ENCODE measurements at places on chromosomes 13 and 19.

DNA sequence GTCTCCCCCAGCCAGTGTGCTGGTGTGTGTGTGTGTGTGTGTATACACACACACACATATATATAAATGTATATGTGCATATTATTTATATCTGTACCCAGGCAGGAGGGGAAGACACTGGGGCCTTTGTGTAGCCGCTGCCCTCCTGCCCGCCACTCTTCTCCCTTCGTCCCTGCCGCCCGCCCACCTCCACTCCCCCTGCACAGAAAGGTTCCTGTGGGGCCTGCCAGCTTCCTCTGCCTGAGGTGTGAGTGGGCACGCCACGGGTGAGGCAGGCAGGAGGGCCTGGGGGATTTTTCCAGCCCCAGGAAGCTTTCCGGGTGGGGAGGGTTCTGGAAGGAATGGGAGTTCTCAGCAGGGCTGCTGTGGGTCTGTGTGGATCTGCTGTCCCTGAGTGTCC is 6.9 kb downstream of the IRF2BP1 start:
- DNase-seq: no peak

- no peak for DNase-seq
Observed at GRCh38 chr13:75393839-75394520, 88.0 kb downstream of the TBC1D4 start.

- no peak for DNase-seq
Observed at GRCh38 chr19:39845584-39845932, 621 bp downstream of the FBL start.

- no peak for DNase-seq
Observed at GRCh38 chr19:2759965-2760364, 20.1 kb upstream of the SLC39A3 start.

- no peak for DNase-seq
Observed at GRCh38 chr19:36244066-36244465, 29.2 kb downstream of the ZNF146 start.

- no peak for DNase-seq
Observed at GRCh38 chr19:29501816-29502580, 23.8 kb upstream of the VSTM2B start.

DNA sequence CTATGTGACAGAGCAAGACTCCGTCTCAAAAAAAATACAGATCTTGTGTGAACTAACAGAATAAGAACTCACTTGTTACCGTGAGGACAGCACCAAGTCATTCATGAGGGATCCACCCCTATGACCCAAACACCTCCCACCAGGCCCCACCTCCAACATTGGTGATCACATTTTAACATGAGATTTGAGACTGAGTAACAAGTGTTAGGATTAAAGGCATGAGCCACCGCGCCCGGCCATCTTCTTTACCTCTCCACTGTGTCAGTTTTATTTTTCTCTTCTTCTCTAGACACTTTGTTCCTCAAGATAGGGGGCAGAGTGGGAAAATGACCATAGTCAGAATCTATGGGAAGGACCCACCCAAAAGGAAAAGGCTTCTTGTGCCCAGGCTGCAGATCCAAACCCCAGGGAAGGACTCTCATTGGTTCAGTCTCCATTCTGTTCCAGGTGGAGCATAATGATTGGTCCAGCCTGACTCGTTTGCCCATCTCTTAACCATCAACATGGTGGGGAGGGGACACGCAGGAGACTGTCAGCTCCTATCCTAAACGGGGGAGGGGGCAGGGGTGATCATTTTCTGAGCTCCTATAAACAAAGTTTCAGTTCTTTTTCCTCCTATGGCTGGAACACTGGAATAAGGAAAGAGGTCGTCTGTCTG is 1.3 kb upstream of the CALM3 start:
- no peak for DNase-seq

- DNase-seq: no peak
Observed at GRCh38 chr13:102495663-102496062, 93.8 kb upstream of the FGF14 start.

GRCh38 chr13:79530270-79530669 is 49.3 kb downstream of the NDFIP2 start:
- no peak for DNase-seq

DNA sequence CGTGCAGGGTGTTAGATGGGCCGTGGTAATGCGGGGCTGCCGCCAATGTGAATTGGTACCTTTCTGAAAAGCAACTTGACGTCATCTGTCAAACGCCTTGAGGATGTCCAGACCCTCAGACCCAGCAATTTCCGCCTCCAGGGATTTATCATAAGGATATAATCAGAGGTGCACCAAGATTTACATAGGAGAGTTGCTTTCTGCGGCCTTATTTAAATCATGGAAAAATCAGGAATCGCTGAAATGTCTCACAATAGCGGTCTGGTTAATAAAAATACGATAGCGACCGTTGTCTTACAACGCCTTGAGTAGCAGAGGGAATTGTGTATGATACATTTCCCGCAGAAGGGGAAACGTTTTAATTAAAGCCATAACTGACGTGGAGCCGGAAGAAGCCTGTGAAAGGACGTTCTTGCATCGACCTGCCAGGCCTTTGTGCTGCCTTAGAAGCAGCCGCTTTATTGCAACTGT is 32.3 kb upstream of the NDUFS7 start:
- DNase-seq: no peak

- no peak for DNase-seq
Observed at GRCh38 chr19:29260477-29261317, 47.7 kb upstream of the UQCRFS1 start.

- DNase-seq: no peak
Observed at GRCh38 chr13:99553033-99553432, 51.8 kb downstream of the TM9SF2 start.

DNA sequence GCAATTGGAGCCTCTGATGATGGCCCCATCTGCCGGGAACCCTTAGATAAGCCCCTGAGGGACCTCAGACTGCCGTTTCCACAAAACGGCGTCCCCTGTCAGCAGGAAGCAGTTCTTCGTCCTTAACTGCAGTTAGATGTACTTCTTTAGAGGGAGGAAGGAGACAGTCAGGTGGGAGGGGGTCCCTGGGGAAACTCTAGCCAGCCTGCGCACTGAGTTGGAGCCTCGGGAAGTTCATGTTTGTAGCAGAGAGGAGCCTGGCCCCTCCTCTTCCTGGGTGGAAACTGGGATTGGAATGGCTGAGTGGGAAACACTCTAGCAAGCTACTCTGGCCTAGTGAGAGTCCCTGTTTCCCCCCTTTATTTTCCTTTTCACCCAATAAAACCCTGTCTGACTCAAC is 612.4 kb downstream of the PCDH9 start:
- no peak for DNase-seq

- DNase-seq: no peak
Observed at GRCh38 chr19:5002143-5002542, 33.2 kb downstream of the KDM4B start.

GRCh38 chr13:21549633-21550032 is 54.3 kb downstream of the MICU2 start:
- no peak for DNase-seq

- DNase-seq: no peak
Observed at GRCh38 chr13:45833663-45834375, 17.7 kb downstream of the SIAH3 start.

GRCh38 chr19:812049-812746 is 9.6 kb downstream of the PLPPR3 start:
- DNase-seq: no peak

DNA sequence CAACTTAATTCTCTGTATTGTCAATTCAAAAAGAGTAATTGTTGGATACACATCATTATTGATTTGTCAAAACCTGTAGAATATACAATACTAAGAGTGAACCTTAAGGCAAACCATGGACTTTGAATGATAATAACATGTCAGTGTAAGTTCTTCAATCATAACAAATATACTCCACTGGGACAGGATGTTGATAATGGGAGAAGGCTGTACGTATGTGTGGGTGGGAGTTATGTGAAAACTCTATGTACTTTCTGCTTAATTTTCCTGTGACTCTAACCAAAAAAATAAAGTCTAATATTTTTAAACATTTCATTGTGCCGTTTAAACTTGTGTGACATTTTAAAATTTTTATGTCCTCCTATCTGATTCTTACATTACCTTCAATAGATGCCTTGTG is 526.7 kb downstream of the SUCLA2 start:
- DNase-seq: no peak

DNA sequence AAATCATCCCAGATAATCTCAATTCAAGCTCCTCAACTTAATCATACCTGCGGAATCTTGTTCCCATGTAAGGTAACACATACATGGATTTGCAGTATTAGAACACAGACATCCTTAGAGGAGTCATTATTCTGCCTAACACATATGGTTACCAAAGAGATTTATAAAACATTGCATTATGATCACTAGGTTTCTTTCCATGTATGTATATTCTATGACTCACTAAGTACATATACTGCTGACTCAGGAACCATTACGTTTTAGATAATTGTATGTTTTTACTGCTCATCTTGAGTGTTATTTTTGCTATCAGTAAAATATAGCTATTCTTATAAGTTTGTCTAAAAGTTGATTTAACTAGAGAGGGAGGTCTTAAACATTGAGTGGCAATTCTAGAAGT is 182.9 kb downstream of the SLITRK6 start:
- DNase-seq: no peak

DNA sequence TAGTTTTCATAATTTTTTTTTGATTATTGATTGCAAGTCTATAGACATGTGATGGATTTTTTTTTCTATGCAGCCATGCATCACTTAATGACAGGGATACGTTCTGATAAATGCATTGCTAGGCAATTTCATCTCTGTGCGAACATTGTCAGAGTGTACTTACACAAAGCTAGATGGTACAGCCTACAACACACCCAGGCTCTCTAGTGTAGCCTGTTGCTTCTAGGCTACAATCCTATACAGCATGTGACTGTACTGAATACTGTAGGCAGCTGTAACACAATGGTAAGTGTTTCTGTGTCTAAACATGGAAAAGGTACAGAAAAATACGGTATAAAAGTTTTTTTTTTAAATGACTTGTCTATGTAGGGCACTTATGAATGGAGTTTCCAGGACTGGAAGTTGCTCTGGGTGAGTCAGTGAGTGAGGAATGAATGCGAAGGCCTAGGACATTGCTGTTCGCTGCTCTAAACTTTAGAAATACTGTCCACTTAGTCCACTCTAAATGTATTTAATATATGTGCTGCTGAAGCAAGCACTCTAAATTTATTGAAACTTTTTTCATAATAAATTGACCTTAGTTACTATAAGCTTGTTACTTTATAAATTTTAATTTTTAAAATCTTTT is 20.3 kb downstream of the SPATA13 start:
- no peak for DNase-seq

DNA sequence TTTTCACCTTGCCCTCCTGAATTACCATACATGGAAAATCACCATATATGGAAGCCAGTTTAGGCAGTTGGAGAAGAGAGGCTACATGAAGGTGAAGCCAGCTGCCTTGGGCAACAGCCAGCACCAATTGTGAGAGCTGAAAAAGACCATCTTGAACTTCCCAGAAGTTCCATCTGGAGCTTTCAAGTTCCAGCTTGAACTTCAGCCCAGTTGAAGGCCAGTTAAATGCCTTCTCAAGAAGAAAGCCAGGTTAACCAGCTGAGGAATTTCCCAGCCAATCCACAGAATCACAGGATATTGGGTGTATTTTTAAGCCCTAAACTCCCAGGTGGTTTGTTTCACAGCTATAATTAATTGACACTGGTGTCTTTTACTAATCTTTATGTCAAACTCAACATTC is 713.6 kb upstream of the MIR17HG start:
- no peak for DNase-seq

- no peak for DNase-seq
Observed at GRCh38 chr13:73870970-73871935, 263.0 kb downstream of the KLF12 start.

DNA sequence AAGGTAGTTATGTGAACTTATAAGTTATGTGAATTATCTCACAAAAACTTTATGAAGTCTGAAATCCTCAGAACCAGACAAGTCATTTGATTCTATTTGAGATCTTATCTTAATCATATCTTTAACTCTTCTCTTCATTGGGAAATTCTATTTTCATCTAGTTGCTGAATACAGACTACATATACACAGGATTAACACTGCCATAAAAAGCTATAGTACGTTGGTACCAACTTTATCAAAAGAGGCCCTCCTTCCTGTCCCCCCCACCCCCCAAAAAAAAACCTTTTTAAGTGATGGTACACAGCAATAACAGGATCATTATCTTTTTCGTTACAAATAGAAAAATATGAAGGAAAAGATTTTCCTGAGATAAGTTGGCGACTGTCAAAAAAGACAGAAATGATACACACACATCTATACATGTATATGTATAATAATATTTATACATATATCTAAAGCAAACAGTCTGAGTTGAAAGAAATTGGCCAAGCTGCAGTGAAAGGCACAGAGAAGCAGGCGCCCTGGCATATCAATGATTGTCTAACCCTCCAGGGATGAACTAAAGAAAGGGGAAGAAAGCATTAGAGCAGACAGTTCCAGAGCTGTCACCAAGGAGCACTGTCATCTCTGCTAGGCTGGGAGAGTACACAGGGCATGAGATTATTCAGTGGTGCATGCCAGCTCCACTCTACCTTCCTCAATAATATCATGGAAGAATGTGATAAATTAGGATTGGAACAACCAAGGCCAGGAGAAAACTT is 116.7 kb downstream of the KLF12 start:
- DNase-seq: no peak

- DNase-seq: no peak
Observed at GRCh38 chr19:3366753-3367627, 607 bp downstream of the NFIC start.

GRCh38 chr19:44645407-44646048 is 1.8 kb downstream of the PVR start:
- DNase-seq: no peak

GRCh38 chr19:53881482-53882390 is at the start of gene PRKCG:
Gene PRKCG, plus strand, starts transcription at chr19:53882197. Its CDS starts 298 bp downstream, at chr19:53882495.
- DNase-seq: no peak

- DNase-seq: no peak
Observed at GRCh38 chr13:72556945-72557344, 170.5 kb downstream of the MZT1 start.

DNA sequence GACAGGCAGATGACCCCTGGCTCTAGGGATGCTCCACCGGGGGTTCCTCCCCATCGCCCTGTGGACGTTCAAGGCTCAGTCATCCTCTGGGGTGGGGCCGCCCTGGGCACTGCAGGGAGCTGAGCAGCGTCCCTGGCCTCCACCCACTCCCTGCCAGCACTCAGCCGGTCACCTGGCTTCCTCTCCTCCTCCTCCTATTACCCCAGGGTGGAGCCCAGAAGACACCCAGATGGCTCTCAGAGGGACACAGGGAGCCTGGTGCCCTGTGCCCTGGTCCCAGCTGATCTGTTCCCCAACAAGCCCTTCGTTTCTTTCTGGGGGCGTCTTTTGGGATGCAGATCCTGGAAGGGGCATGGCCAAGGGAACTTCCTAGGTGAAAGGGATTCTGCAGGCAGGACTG is 3.7 kb upstream of the MKNK2 start:
- DNase-seq: no peak

DNA sequence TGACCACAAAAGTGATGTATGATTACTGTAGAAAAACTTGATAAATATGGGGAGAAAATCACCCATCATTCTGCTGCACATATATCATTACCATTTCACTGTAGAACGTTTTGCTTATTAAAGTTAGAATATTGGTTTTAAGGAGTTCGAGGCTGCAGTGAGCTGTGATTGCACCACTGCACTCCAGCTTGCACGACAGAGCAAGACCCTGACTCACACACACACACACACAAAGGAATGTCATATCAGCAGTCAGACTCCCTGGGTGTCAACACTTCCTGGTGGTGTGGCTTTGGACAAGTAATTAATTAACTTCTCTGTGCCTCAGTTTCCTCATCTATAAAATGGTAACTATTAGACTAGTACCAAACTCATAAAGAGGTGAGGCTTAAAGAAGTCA is 11.3 kb upstream of the PNMA8A start:
- no peak for DNase-seq
